ENCODE measurements at places on chromosomes 16 and 17.

DNA sequence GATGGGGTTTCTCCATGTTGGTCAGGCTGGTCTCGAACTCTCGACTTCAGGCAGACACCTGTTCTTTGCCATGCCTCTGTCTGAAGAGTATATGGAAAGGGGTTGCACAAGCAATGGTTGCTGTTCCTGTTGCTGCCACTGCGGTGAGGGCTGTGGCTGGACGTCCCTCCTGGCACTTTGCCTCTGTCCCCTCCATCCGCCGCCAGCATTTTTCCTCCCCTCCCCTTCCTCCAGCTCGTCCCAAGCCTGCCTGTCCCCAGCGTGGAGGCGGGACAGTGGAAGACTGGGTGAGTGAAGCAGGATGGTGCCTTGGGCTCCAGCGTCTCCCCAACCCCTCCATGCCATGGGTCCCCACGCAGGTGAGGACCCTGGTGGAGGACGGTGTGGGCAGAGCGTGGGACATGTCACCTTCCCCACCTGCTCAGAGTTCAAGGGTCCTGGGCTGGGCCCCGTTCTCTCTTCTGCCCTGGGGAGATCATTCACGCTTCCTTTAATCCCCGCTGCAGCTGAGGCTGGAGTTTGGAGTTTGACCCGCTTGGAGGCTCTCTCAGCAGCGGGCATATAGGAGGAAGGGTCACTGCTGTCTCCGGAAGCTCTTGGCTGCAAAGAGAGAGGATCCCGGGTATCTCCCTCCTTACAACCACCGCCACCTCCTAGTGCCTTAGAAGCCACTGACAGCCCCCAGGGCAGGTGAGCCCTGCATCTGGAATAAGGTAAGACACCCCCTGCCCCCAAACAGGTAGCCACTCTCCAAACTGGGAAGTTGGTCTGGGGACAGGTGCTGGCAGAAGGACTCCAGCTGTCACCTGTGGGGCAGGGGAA lies at the start of gene SLC5A11:
Gene SLC5A11, plus strand, starts transcription at position 238 of the 822 bp plus-strand sequence. CDS start 12,681 bp downstream, outside the sequence.
- no peak for DNase-seq

GRCh38 chr16:73066927-73067670 lies 19.2 kb upstream of the ZFHX3 start:
- DNase-seq = no peak

GRCh38 chr17:9628509-9628908 lies 16.8 kb upstream of the USP43 start:
- DNase-seq = no peak

- DNase-seq = peak; percentile 75
Observed at GRCh38 chr16:77833921-77834634, 45.7 kb downstream of the VAT1L start.

GRCh38 chr16:22674832-22675191 lies 139.2 kb upstream of the HS3ST2 start:
- DNase-seq = no peak

DNA sequence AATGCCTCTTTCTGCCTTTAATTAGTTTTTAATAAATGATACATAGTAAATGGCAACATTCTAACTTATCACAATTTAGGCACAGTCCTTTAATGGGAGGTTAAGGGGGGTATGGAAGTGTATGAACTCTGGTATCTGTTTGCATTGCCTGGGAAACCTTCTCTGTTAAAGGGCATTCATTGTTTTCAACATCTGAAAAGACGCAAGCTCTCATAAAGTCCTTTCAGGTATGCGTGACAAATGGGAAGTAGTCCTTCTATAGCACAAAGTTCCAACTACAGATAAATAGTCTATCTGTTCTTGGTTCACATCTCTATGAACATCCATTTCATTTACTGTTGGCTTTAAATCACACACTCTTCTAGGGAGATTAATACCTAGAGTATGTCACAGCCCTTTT lies 298.0 kb upstream of the PMFBP1 start:
- DNase-seq = no peak

GRCh38 chr16:4273858-4274311 lies 1.1 kb upstream of the TFAP4 start:
- DNase-seq = peak; percentile 39

GRCh38 chr17:385178-385835 lies 32.7 kb upstream of the RPH3AL start:
- DNase-seq = peak; percentile 47

- no peak for DNase-seq
Observed at GRCh38 chr16:15721018-15721417, 71.0 kb downstream of the NDE1 start.

DNA sequence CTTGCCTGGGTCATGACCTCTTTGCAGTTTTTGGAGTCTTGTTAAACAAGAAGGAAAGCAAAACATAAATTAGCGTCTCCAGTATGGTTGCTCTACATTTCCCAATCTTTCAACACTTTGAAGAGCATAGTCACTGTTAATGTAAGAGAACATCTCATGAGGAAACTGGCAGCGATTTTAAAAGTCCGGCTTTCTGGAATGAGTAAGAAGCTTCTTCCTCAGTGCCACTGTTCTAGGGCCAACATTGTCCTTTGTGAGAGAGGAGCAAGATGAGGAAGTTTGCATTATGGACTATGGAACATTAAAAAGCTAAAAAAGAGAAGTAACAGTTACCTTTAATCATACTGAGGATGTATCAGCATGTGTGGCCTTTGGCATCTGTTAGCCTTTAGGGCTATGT lies 73.1 kb downstream of the WNT3 start:
- DNase-seq = no peak

- DNase-seq = no peak
Observed at GRCh38 chr16:52099382-52099781, 447.6 kb downstream of the TOX3 start.

- no peak for DNase-seq
Observed at GRCh38 chr17:38915639-38915995, 9.8 kb upstream of the LASP1NB start.

- DNase-seq = no peak
Observed at GRCh38 chr17:66398617-66399016, 96.2 kb downstream of the PRKCA start.

GRCh38 chr17:67836205-67836987 lies 11.1 kb downstream of the BPTF start:
- peak; percentile 88 for DNase-seq
